ENCODE measurements at places on chromosomes 7 and 10.

DNA sequence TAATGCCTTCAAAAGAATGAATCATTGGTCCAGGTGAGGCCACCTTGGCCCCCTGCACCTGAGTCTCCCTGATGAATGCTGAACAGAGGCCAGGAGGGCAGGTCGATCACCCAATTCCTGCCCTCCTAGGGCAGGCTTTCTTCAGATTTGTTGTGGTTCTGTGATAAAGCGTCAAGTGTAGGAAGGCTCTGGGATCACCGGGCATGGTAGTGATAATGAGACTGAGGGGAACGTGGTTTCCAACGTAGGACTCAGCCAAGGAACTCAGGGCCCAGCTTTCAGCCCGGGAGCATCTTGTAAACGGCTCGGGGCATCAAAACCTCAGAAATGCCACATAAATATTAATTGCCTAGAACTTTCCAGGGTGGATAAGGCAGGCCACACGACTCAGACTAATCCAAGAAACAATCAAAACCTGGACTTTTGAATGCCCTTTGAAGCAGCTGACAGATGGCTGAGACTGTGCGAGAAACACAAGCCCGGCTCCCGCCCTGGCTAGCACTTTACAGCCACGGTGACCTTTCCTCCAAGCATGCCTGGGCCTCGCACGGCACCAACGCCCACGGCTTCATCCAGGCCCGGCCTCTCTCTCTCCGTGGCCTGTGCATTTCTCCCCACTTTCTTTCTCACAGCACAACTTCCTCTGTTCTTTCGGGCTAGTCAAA, 239.3 kb upstream of the GRB10 start:
- no peak for DNase-seq

- DNase-seq: no peak
Observed at GRCh38 chr7:135770139-135770710, 21.6 kb upstream of the FAM180A start.

- no peak for DNase-seq
Observed at GRCh38 chr10:123429706-123430221, 236.4 kb upstream of the GPR26 start.

DNA sequence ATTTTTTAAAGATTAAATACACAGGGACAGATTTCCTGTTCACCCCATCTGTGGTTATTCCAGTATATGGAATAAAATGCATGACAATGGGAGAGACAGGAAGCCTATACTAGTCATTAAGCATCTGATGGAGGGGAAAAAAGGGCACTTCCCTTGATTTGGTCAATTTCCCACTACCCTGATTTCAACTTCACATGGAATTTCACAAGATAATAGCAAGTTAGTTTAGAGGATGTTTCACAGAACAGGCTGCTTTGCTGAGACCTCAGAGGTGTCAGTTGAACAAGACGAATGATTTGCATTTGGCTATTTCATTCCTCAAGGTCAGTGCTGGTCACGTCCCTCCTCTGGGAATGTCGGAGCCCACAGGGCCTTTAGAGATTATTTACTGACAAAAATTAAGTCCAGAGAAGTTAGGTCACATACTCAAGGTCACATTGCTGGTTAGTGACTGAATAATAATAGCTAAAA, 4.7 kb upstream of the ITPRIP start:
- no peak for DNase-seq

- DNase-seq: no peak
Observed at GRCh38 chr7:37251222-37251621, 197.4 kb downstream of the ELMO1 start.

- no peak for DNase-seq
Observed at GRCh38 chr7:75010036-75010435, 45.5 kb downstream of the CASTOR2 start.

DNA sequence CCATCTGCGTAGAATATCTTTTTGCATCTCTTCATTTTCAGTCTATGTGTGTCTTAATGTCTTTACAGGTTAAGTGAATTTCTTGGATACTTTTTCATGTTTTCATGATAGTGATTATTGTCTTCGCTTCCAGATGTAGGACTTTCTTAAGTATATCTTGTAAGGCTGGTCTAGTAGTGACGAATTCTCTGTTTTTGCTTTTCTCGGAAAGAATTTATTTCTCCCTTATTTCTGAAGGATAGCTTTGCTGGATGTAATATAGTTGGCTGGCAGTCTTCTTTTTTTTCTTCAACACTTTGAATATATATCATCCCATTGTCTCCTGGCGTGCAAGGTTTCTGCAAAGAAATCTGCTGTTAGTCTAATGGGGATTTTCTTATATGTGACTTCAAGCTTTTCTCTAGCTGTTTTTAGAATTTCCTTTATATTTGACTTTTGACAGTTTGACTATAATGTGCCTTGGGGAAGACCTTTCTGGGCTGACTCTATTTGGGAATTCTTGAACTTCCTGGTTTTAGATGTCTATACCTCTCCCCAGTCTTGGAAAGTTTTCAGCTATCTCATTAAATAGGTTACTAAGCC, 14.3 kb downstream of the GTPBP4 start:
- no peak for DNase-seq

- DNase-seq: no peak
Observed at GRCh38 chr7:72805526-72806494, 22.2 kb downstream of the TYW1B start.

GRCh38 chr10:72392571-72392970, 37.9 kb upstream of the DNAJB12 start:
- no peak for DNase-seq

GRCh38 chr10:133616371-133617130, 10.0 kb downstream of the FRG2B start:
- no peak for DNase-seq

GRCh38 chr10:118473305-118473960, 122.0 kb downstream of the PRLHR start:
- no peak for DNase-seq

DNA sequence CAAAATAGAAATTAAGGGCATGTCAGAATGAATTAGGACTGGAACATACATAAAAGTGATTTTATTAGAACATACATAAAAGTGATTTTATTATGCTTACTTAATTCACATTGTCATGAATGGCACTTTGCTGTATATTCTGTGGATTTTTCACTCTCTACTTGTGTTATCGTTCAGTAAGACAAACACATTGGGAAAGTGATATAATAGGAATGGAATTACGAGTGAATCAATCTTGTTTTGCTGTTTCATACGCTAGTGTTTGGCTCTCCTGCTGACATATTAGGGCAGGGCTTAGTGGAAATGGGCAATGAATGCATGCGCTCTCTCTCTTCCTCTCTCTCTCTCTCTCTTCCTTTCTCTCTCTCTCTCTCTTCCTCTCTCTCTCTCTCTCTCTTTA, 561.1 kb downstream of the ACTR3B start:
- DNase-seq: no peak

- no peak for DNase-seq
Observed at GRCh38 chr10:526651-527312, 162.7 kb downstream of the DIP2C start.

DNA sequence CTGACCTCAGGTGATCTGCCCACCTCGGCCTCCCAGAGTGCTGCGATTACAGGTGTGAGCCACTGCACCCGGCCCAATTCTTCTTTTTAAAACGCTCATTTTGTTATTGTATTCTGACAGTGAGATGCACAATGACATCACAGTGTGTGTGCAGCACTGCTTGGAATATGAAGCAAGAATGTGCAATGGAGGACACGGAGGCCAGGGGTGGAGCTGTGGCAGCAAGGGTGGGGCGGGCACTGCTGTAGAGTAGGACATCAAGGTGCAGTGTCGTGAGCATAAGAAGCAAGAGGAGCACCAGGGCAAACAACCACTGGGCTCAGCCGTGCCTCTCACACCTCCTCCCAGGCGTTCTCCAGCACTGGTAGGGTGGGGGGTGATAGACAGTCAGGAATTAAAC, 26.8 kb upstream of the GRID1 start:
- no peak for DNase-seq

DNA sequence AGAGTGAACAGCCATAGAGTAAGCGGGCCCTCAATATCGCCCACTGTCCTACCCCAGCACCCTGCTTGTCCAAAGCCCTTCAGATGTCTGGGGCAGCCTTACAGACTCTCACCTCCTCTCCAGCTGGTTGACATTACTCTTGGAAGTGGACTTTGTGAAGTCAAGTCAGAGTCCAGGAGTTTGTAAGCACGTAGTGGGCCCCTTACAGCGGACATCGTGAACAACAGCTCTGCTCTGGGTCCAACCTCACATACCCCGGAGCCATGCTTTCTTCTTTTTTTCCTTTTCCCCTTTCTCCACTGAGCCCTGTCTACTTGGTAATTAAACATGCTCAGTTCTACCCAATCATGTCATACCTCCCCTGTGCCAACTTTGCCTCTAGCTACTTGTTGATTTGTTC, 17.5 kb downstream of the HNRNPF start:
- DNase-seq: no peak

GRCh38 chr7:2624293-2624886, 7.4 kb upstream of the TTYH3 start:
- DNase-seq: no peak

- no peak for DNase-seq
Observed at GRCh38 chr10:72261784-72262404, 11.8 kb upstream of the DDIT4 start.

- no peak for DNase-seq
Observed at GRCh38 chr7:83148776-83149175, 13.9 kb downstream of the PCLO start.

DNA sequence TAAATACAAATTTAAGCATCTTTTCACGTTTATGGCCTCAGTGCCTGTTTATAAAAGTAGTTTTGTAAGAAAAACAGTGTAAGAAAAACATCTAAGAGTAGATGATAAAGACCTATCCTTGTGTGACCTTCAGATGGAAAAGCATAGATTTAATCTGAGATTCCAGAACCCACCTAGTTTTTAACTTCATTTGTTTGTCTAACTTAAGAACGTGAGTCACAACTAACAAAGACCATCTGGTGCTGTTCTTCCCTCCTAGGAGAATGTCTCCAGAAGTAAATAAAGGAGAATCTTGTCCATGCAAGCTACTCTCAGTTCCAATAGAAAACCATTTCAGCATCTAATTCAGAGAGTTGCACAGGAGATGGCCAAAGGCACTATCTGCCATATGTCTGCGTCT, 265.4 kb upstream of the C7orf33 start:
- no peak for DNase-seq

DNA sequence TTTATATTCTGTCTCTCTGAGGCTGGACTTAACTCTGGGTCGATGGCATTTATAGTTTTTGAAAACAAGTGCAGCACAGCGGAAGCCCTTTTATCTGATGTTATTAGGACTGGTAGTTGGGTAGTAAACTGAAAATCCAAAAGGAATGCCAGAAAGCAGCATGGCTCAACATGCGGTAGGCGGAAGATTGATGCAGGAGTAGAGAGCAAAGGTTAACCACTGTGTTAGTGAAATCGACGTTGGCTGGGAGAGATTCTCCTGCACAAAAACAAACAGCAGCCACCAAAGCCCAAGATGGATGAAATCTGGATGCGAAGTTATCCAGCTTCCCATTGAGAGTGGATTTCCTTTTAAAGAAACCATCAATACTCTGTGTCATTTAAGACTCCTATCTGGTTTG, 54.5 kb upstream of the EMX2 start:
- no peak for DNase-seq

GRCh38 chr7:131046246-131046645, 281.4 kb upstream of the MKLN1 start:
- no peak for DNase-seq

DNA sequence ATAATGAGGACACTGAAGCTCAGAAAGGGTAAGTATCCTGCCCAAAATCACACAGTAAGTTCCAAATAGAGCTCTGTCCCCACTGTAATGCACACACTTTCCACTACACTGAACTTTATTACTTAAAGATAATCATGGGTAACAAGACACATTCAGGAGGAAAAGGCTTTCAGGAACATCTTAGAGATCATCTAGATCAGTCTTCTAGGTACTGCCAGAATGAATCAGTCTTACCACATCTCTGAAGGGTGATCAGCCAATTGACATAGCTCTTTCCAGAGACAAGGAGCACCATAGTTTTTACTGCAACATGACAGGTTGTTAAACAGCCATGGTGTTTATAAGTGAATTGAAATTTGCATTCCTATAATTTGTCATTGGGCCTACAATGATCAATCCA, 5.4 kb upstream of the HERPUD2 start:
- no peak for DNase-seq

- peak; percentile 24 for DNase-seq
Observed at GRCh38 chr7:72493850-72494661, 81.9 kb upstream of the CALN1 start.

DNA sequence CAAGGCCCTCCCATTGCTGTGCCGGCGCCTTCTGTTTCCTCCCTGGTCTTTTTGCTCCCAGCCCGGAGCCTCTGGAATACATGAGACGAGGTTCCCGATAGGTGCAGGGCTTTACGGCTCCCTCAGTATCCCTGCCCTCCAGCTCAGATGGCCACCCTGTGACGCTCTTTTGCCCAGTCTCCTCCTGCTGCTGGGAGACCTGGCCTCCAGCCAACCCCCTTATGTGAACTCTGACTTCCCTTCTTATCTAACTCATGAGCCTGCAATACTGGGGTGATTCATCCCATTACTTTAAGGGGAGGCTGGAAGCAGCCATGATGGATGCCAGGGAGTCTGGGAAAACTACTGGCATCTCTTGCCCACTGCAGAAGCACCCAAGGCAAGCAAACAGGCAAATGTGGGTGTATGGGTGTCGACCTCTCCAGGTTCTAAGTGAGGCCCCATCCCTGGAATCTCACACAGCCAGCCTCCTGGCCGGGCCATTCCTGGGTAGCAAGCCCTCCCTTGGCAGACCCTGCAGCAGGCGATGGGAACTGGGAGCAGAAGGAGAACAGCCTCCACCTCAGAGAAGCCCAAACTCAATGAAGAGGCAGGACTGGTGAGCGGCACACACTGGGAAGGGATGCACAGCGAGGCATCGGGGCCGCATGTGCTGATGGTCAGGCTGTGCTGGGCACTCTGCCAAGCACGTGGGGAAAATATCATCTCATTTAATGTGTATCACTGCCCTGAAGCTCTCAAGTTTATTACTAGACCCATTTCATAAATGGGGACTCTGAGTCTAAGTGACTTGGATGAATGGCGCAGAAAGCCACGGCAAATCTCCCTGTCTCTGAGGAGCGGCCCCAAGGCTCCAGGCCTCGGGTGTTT, 97.5 kb downstream of the FAM53B start:
- DNase-seq: no peak

DNA sequence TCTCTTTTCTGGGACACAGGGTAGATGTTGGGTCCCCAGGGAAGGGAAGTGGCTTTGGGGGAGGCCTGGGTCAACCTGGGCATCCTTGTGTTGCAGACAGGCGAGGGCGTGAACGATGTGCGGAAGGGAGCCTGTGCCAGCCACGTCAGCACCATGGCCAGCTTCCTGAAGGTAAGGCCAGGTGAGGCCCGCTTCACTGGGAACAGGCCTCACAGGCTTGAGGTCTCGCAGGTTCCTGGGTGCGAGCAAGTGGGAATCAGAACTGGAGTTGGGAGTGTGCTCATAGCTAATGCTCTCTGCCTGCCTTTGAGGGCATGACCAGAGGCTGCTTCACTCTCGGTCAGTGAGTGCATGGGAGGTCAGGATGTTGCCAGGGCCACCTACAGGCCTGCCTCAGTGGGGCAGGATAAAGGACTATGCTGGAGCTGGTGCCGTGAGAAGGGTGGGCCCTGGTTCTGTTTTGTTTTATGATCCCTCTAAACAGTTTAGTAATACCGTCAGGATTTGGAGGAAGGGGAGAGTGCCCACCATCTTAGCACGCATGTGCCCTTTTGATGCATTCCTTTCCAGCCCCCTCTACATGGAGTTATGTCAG, 8.4 kb downstream of the DBNL start:
- no peak for DNase-seq
